GM23248 (cell line): ENCODE measurements at places on chromosomes 2 and 18. TPM values are rescaled to one million over a fixed set of nuclear protein-coding genes. Genes with fewer than 3 reads are reported as not detected.

DAW1 gene
- total RNA-seq = under 0.01 and 2.1 TPM in 2 replicates

TRIM43B gene
- not detected in 2 replicates for total RNA-seq

PFN4 gene
- total RNA-seq = not detected in 2 replicates

IL1R2 gene
- 0.22 TPM in 1 of 2 replicates, not detected in the other for total RNA-seq

CERKL gene
- total RNA-seq = not detected in 2 replicates

ERLEC1 gene
- 98.8 and 107 TPM in 2 replicates for total RNA-seq

TTL gene
- total RNA-seq = 68.4 and 69.7 TPM in 2 replicates

FOXI3 gene
- total RNA-seq = not detected in 2 replicates

- H3K4me3 ChIP-seq = no peak overlapping the region
- H3K36me3 ChIP-seq = no peaks in the 10 kb centered on the region
- no peak overlapping the region for H3K27ac ChIP-seq
- DNase-seq = peak; percentile 28
- no peaks in the 10 kb centered on the region for H3K27me3 ChIP-seq
Measured at GRCh38 chr2:43764086-43764705, 9.6 kb upstream of the DYNC2LI1 start.

DNA sequence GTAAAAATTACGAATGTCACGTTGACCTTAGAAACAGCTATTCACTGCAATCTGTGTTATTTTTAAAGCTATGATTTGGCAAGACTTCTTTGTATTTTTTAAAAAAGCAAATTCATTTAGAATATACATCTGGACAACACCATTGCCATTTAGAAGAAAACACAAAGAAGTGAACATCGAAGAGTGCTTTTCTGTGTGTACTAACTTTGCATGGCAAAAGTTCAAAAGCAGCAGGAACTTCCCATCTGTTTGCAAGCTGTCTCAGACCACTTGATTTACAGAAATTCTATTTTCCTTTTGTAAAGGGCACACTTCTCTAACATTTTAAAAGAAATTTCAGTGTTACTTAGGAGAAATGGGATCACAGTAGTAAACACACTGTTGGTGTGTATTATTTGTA lies 145.9 kb downstream of the CALCRL start:
- peak overlapping the region; percentile 34 for H3K4me3 ChIP-seq
- no peak overlapping the region for H3K27ac ChIP-seq
- DNase-seq = no peak
- H3K27me3 ChIP-seq = no peaks in the 10 kb centered on the region
- no peaks in the 10 kb centered on the region for H3K36me3 ChIP-seq

DNA sequence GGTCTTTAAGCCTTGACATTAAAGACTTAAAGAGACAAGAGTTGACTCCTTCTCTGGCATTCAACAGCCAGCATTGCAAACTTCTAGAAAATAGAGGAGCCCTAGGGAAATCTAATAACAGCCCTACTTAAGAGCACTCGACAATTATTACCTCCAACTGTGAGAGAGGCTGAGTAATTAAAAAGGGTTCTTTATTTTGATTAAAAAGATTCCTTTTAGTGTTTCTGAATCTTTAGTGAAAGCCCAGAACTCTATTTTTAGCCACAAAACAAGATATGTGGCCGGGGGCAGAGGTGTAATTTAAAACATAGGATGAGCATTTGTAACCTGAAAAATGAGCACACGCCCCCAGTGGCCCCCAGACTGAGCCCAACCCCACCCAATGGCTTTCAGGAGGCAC lies 222.3 kb downstream of the SMAD2 start:
- no peaks in the 10 kb centered on the region for H3K27me3 ChIP-seq
- no peak overlapping the region for H3K4me3 ChIP-seq
- no peak overlapping the region for H3K27ac ChIP-seq
- H3K36me3 ChIP-seq = no peaks in the 10 kb centered on the region

- no peak for DNase-seq
- no peak overlapping the region for H3K4me3 ChIP-seq
- no peaks in the 10 kb centered on the region for H3K27me3 ChIP-seq
- peaks cover 11% of the 10 kb centered on the region; the same call in 1 of the 2 replicates for H3K4me1 ChIP-seq
Measured at GRCh38 chr2:54079331-54079730, 36.1 kb upstream of the ACYP2 start.

- DNase-seq = no peak
- H3K4me1 ChIP-seq = no peaks in the 10 kb centered on the region
- H3K27ac ChIP-seq = no peak overlapping the region
- H3K4me3 ChIP-seq = no peak overlapping the region
- H3K36me3 ChIP-seq = no peaks in the 10 kb centered on the region
Measured at GRCh38 chr2:144529841-144530240, 9.9 kb upstream of the ZEB2 start.

GRCh38 chr2:157489983-157490382 lies 46.1 kb upstream of the CYTIP start:
- H3K4me3 ChIP-seq = no peak overlapping the region
- H3K27me3 ChIP-seq = no peaks in the 10 kb centered on the region; the same call in 1 of the 2 replicates
- no peak for DNase-seq
- no peaks in the 10 kb centered on the region for H3K36me3 ChIP-seq
- no peak overlapping the region for H3K27ac ChIP-seq

DNA sequence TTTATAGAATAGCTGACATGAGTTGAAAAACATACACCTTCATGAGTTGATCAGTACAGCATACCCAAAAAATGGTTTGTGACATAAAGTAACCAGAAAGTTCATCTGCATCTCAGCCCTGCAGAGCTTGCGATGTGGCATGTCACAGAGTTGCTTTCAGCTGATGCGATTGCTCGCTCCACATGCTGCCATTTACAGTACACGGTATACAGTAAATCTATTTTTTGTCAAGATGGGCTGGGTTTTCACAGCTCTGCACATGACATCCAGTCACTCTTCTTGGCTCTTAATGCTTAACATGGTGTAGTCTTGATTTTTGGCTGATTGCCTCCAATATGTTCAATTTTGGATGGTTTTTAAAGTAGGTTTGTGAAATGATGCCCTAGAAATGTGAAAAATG lies 811.9 kb downstream of the SATB2 start:
- no peaks in the 10 kb centered on the region for H3K36me3 ChIP-seq
- no peak for DNase-seq
- H3K4me1 ChIP-seq = 0 out of 2 replicates have a peak, but pooled peaks cover 4% of the 10 kb centered on the region
- no peaks in the 10 kb centered on the region for H3K27me3 ChIP-seq
- H3K4me3 ChIP-seq = no peak overlapping the region

DNA sequence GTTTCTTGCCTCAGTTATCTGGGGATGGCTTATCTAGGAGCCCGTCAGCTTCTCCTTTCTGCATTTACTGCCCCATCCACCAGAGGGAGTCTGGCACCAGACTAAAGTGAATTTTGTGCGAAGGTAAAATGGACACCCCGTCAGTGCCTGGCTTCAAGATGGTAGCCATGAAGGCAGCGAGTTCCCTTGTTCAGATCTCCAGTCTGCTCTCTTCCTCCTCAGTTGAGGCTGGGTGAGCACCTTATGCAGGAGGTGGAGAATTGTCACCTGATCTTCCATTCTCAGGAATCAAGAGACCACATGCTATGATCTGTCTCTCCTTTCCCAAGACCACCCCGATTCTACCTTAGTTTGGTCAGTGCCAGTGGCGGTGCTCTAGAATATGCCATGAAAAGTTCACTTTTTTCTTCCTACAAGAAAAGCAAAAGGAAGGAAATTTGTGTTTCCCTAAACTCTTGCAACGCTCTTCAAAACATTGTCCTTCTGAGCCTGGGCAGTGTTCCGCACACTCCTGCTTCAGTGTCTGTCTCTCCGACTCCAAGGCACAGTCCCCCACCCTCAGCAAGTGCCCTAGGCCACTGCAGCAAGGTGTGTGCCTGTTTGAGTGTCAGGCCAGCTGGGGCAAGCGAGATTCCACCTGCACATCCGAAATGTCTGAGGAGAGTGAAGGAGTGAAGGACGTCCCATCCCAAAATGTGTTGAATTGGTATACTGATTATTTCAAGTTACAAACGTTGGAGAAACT lies 168.6 kb downstream of the SS18 start:
- peak; percentile 30 for DNase-seq
- no peaks in the 10 kb centered on the region for H3K36me3 ChIP-seq
- H3K4me1 ChIP-seq = no peaks in the 10 kb centered on the region
- 0 out of 2 replicates have a peak, but pooled peaks cover 7% of the 10 kb centered on the region for H3K27me3 ChIP-seq
- H3K4me3 ChIP-seq = no peak overlapping the region

- no peaks in the 10 kb centered on the region for H3K4me1 ChIP-seq
- no peak overlapping the region for H3K27ac ChIP-seq
- no peaks in the 10 kb centered on the region for H3K36me3 ChIP-seq
- H3K27me3 ChIP-seq = no peaks in the 10 kb centered on the region
- no peak for DNase-seq
- H3K4me3 ChIP-seq = no peak overlapping the region
Measured at GRCh38 chr2:6812857-6813530, 52.7 kb downstream of the CMPK2 start.

- H3K4me1 ChIP-seq = peaks cover 20% of the 10 kb centered on the region
- no peak overlapping the region for H3K27ac ChIP-seq
- H3K27me3 ChIP-seq = no peaks in the 10 kb centered on the region
- no peak overlapping the region for H3K4me3 ChIP-seq
Measured at GRCh38 chr18:58316396-58317342, 272.6 kb downstream of the NEDD4L start.

GRCh38 chr2:9806298-9806610 lies 37.0 kb upstream of the TAF1B start:
- no peak for DNase-seq
- no peaks in the 10 kb centered on the region for H3K36me3 ChIP-seq
- H3K27me3 ChIP-seq = no peaks in the 10 kb centered on the region
- no peak overlapping the region for H3K4me3 ChIP-seq
- H3K4me1 ChIP-seq = peaks cover 35% of the 10 kb centered on the region

GRCh38 chr2:67642046-67642382 lies 244.9 kb downstream of the ETAA1 start:
- no peak for DNase-seq
- no peaks in the 10 kb centered on the region for H3K27me3 ChIP-seq
- H3K27ac ChIP-seq = no peak overlapping the region
- H3K36me3 ChIP-seq = no peaks in the 10 kb centered on the region
- peaks cover 11% of the 10 kb centered on the region for H3K4me1 ChIP-seq

DNA sequence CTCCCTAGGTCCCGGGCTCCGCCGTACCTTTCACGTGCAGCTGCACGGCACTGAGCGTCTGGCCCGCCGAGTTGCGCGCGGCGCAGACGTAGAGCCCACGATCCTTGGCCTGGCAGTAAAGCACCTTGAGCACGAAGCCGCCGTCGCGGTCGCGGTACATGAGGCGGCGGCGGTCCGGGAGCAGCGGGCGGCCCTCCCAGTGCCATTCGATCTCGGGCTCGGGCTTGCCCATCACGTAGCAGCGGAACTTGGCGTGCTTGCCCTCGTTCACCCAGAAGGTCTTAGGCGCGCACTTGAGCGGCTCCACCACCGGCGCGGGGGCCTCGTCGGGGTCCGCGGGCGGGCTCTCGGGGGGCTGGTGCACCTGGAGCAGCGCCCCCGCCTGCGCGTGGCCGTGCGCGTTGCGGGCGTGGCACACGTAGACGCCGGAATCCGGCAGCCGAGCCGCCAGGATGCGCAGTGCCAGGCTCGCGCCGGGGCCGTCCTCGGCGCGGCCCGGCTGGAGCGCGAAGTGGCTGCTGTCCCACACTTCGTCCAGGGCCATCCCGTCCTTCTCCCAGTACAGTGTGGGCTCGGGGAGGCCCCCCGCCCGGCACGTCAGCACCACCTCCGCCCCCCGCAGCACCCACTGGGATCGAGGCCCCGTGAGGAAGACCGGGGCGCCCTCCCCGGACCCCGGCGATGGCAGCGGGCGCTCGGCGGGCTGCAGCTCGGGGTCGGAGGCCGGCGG lies 980 bp downstream of the OBSL1 start:
- peak; percentile 73 for DNase-seq
- H3K36me3 ChIP-seq = no peaks in the 10 kb centered on the region
- peak overlapping the region; percentile 79 for H3K4me3 ChIP-seq
- H3K27ac ChIP-seq = 0 out of 2 replicates have a peak overlapping the region, but pooled peaks have one; percentile 23
- no peaks in the 10 kb centered on the region for H3K27me3 ChIP-seq
- peaks cover 6% of the 10 kb centered on the region; the same call in 1 of the 2 replicates for H3K4me1 ChIP-seq

DNA sequence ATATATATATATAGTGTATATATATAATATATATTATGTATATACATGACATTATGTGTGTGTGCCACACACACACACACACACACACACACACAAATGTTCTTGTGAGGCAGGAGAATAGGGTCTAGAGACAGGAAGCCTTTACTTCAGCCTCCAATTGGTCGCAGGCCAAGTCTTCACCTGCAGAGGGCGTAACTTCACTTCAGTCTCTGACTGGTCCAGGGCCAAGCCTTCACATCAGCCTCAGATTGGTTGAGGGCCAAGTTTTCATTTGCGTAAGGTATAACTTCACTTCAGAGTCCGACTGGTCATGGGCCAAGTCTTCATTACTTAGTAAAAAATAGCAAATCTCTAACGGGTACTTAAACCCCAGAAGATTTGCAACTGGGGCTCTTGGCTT lies 13.2 kb upstream of the SS18 start:
- no peaks in the 10 kb centered on the region for H3K36me3 ChIP-seq
- H3K27ac ChIP-seq = no peak overlapping the region
- no peaks in the 10 kb centered on the region for H3K4me1 ChIP-seq
- DNase-seq = no peak
- no peak overlapping the region for H3K4me3 ChIP-seq

DNA sequence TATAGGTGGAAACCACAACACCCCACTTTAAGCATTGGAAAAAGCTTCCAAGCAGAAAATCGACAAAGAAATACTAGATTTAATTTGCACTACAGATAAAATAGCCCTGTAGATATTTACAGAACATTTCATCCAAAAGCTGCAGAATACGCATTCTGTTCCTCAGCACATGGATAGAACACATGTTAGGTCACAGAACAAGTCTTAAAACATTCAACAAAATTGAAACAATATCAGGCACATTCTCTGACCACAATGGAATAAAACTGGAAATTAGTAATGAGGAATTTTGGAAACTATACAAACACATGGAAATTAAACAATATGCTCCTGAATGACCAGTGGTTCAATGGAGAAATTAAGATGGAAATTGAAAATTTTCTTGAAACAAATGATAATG lies 27.8 kb upstream of the XDH start:
- no peak overlapping the region for H3K4me3 ChIP-seq
- H3K27me3 ChIP-seq = no peaks in the 10 kb centered on the region
- no peak overlapping the region for H3K27ac ChIP-seq
- H3K4me1 ChIP-seq = peaks cover 39% of the 10 kb centered on the region
- DNase-seq = no peak

DNA sequence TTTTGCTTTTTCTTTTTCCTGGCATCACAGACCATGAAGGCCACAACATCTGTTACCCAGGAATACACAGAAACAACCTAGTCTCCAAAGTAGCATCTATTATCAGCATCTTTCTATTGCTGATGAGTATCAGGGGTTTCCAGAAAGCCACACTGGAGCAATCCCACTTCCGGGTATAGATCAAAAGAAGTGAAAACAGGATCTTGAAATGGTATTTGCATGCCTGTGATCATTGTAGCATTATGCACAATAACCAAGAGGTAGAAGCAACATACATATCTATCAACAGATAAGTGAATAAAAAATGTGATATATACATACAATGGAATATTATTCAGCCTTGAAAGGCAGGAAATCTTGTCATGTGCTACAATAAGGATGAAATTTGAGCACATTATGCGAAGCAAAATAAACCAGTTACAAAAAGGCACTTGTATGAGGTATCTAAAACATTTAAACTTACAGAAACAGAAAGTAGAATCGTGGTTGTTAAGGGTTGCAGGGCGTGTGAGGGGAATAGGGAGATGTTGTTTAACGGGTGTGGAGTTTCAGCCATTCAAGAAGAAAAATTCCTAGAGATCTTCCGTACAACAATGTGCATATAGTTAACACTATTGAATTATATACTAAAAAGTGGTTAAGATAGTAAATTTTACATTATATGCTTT lies 115.1 kb downstream of the KCNE4 start:
- no peaks in the 10 kb centered on the region for H3K36me3 ChIP-seq
- H3K27ac ChIP-seq = no peak overlapping the region
- no peak overlapping the region for H3K4me3 ChIP-seq
- H3K27me3 ChIP-seq = no peaks in the 10 kb centered on the region
- no peaks in the 10 kb centered on the region for H3K4me1 ChIP-seq
